ENCODE measurements at places on chromosomes 5 and 9.

- DNase-seq: no peak
These were observed 3.3 kb downstream of the SLF1 start for GRCh38 chr5:94621763-94622162.

DNA sequence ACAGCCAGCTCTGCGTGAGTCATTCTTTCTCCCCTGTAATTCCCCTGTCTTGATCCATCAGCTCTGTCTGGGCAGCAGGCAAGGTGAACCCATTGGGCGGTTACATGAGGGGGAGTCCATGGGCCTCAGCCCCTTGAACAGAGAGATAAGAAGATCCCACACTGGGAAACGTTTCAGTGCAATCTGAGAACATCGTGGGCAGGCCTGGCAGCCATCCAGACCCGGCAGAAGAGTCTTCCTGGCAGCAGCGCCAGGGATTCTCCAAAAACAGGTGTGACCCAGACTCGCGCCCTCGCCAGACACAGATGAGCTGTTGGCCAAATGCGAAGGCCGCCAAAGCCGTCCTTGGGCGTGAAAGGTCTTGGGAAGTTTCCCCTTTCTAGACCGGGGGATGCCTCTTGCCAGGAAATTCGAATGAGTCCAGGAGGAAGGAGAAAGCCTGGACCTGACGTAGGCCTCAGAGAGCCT lies 6.4 kb upstream of the SLC12A7 start:
- no peak for DNase-seq

DNA sequence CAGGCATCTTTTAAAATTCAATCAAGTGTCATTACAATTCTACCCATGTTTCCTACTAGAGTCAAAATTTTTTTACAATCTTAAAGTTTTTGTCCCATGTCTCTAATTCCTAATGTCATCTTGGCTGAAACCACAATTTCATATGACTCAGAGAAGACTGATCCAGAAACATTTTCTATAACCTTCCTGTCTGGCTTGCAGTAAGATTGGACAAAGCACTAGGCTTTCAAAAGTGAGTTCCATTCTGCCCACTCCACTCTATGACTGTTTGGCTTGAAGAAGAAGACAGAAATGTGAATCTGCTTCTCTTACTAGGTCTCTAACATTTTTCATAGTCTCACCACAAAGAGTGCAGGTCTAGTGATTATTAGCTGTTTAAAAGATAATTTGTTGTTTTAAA lies 88.8 kb downstream of the NR3C1 start:
- DNase-seq: no peak

GRCh38 chr5:61626639-61627282 lies 294.7 kb downstream of the ZSWIM6 start:
- DNase-seq: no peak

- DNase-seq: no peak
These were observed 9.5 kb downstream of the CPLX2 start for GRCh38 chr5:175880797-175881312.

DNA sequence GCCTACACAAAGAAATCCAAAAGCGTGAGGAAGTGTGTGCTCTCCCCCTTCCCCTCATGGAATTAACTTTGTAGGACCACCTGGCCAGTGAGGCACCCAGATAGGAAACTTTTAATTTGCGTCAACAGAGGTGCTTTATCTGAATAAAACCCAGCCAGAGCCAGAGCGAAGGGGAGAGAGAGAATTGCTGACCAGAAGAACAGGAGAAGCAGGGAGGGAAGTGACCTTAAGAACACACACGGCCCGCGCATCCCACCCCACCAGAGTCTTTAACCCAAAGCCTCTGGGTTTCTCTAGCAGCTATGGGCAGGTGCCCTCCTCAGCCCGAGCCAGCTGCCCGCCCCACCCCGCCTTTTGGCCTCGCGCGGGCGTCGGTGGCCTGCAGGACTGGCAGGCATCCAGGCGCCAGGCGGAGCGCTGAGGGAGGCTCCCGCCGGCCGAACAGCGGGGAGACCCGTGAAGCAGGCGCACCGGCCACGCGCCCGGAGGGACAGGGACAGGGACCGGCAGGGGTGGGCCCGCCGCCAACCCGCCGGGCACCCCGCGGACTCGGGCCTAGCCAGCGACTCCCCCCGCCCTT lies 580 bp downstream of the ERAP1 start:
- no peak for DNase-seq

DNA sequence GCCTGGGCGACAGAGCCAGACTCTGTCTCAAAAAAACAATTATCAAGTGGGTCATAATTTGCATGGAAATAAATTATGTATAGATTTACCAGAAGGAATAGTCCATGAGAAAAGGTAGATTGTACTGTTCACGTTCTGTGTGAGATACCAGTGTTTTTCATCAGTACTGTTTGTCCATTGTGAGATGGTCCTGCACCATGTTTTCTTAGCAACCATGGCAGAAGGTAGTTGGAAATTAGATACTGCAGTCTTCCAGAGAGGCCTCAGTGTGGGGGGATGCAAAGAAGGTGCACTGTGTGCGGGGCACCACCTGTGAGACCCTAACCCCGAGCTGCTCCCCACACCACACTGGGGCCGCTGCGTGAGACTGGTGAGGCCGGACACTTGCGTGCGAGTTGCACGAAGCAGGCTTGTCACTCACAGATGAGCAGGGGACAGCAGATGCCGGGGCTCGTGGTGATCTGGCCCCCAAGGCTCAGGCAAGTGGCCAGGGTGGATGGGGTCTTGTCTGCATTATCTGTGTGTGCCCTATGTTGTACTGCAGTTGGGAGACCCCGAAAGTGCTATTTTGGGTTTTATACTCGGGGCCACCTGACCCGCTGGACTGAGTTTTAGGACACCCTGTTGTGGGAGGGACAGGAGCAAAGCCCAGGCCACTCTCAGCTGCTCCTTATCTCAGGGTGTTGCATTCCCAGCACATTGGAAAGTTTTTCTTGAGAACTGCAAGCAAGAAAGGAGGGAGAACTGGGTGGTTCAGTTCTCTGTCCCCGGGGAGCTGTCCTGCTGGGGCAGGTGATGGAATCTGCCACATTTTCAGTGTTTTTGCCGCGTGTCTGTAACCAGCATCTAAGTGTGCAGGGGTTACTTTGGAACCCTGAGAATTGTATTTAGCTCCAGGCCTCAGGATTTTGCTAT lies 61.9 kb downstream of the EHMT1 start:
- no peak for DNase-seq

DNA sequence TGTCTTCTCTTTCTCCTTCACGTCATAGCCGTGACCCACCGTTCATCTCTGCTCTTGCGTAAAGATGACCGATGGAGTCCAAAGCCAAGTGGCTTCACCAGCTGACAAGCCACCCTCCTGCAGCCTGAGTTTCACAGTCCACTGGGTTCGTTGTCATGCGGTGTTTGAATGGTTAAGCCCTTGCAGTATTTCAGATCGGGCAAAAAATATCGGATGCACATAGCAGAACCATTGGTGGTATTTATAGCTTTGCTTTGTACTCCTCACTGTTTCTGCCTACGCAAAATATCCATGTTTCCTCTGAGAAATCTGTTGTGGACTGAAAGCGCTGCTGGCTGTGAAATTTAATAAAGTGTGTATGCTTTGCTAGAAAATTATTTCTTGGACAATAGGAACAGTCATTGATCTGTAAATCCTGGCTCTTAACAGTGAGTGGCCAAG lies 34.5 kb upstream of the NCS1 start:
- DNase-seq: no peak

DNA sequence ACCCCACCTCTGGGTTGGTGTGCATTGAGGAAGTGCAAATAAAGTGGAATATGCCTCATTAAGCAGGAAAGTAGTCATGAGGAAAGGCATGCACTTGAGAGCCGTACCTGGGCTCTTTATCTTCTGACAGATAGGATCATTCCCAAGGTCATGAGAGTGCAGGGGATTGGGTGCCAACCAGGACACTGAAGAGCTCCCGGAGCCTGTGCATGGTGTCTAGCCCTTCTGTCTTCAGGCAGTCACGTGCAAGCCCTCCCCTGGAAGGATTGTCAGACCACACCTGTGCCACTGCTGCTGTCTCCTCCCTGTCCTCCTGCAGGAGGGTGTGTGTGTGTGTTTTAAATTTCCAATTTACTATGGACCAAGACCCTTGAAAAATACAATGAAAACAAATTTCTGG lies 69.6 kb downstream of the PDE8B start:
- no peak for DNase-seq

DNA sequence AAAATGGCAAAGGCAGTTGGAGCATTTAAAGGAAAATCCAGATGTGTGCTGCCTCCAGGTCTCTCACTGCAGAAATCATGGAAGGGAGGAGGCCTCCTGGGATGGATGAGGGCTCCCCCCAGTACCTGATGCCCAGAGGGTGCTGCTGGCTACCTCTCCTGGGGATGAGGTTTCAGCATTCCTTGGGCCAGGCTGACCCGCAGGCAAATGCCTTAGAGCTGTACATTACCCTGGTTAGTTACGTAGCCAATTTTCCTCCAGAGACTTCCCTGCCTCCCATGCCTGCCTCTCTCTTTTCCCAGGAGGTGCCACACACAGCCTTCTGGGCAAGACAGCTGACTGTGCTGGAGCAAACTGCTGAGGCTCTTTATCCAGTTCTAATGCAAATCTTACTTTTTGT lies 65.3 kb downstream of the RGS3 start:
- DNase-seq: no peak

DNA sequence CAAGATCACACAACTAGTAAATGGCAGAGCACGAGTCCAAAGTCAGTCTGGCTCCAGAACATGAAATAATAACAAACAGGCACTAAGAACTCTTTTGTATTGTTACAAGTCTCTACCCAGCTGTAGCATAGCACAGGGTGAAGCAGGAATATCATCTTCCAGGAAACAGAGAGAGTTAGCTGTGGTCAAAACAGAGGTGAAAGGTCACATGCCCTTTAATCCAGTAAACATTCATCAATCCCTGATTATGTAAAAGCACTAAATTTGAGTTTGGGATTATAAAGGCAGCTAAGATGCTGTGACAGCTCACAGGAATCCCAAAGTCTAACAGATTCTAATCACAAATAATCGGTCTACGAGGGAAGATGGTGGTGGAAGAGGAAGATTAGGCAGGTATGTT lies 133.0 kb upstream of the ASTN2 start:
- no peak for DNase-seq
